ENCODE measurements at places on chromosomes 6 and 20.

DNA sequence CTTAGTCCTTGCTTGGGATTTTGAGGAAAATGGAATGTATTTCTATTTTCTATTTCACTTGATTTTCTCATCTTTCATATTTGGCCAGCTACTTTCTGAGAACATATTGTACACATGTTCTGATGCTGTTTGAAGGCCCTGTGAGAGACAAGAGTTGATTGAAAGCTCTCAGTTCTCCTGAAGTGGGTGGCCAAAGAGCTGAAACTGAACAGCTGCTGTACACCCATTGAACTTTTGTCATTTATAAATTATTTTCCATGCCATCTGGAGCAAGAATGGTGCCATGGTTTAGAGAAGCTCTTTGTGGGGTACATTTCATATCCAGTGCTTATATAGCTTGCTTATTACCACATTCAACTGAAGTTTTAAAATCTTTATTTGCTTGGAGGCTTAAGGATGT, 298.3 kb downstream of the PRL start:
- no peak for DNase-seq

GRCh38 chr20:46010491-46011391, 2.0 kb downstream of the MMP9 start:
- DNase-seq, result peak; percentile 37

GRCh38 chr6:158631678-158632537, 12.6 kb downstream of the DYNLT1 start:
- no peak for DNase-seq

DNA sequence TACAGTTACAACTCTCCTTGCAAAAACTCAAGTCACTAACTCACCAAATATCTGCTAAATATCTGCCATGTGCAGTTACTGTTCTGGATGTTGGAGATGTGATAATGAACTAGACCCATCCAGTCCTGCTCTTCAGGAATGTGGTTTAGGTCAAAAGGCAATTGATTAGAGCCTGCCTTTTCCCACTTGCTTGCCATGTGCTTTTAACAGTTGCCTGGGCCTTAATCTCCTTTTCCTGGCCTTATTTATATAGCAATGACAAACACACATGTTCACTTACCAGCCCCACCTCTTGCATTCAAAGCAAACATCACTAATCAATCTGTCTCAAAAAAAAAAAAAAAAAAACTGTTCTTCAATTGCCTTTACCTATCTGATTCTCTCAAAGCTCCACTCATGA, 199.2 kb downstream of the ZNF217 start:
- no peak for DNase-seq

DNA sequence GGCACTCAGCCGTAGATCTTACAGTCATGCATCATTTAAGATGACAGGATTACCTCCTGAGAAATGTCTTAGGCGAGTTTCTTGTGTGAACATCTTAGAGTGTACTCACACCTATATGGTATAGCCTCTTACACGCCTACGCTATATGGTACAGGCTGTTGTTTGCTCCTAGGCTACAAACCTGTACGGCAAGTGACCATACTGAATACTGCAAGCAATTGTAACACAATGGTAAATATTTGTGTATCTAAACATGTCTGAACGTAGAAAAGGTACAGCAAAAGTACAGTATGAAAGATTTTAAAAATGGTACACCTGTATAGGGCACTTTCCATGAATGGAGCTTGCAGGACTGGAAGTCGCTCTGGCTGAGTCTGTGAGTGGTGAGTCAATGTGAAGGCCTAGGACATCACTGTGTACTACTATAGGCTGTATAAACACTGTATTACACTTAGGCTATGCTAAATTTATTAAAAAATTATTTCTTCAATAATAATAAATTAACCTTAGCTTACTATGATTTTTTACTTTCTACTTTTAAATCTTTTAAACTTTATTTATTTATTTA, 541 bp upstream of the IL20RA start:
- DNase-seq, result peak; percentile 43

DNA sequence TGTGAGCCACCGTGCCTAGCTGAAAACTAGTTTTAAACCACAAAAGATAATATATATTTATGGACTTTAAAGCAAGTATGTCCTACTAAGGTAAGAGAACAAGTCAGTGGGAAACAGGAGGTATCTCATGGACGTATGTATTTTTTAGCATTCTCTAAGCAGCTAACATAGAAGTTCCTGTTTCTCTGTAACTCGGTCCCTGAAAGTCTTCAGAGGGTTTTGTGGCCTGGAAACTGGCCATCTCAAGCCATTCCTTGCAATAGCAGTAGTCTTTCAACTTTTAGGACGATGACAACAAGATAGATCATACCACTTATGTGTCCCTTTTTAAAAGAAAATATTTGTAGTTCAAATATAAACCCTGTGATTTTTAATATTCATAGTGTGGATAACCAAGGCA, 95.6 kb upstream of the RALGAPA2 start:
- no peak for DNase-seq

GRCh38 chr6:138692058-138692977, 81.3 kb upstream of the CCDC28A start:
- peak; percentile 84 for DNase-seq

- DNase-seq, result no peak
Observed at GRCh38 chr20:47379433-47380150, 23.1 kb upstream of the ZMYND8 start.

GRCh38 chr6:11563793-11564192, 26.2 kb downstream of the TMEM170B start:
- DNase-seq, result no peak

GRCh38 chr20:11549172-11550103, 368.3 kb upstream of the BTBD3 start:
- DNase-seq, result no peak

GRCh38 chr6:11552442-11552841, 14.9 kb downstream of the TMEM170B start:
- DNase-seq, result no peak

DNA sequence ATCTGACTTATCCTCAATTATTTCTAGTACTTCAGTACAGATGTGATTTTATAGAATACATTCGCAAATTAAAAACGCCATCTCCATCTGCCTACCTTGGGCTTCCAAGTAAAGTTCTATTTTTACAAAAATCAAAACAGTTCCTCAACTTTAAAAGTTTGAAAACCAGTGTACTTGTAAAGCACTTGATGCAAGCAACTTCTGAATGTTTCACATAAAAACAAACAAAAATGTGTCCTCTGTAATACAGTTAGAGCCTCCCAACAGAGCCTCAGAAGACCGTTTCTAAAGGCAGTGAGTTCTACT, 384 bp upstream of the MANEA start:
- DNase-seq, result no peak

Data from NCI-H146 (cell line).